Activated T-cell treated with anti-CD3 and anti-CD28 coated beads, Interleukin-2, amount 50 U/mL, for 48 hours (primary cell): ENCODE measurements at places on chromosomes 11 and 22.

DNA sequence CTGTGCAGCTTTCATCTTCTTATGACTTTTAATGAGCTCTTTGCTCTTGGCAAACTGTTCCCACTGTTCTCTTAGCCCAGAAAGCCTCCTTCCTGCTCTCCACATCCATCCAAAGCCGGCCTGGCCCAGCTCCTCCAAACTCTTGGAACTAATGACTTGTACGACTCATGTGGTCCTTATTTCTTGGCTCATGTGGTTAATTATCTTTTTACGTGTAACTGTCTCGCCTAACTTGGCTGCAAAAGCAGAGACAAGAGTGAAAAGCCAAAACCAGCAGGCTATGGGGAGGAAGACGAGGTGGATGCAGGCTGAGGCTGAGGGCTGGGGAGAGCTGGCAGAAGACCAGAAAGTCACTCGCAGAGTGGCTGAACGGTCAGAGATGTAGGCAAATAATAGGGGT is 5.5 kb downstream of the CSNK2A3 start:
- DNase-seq = no peak

GRCh38 chr22:40502919-40503318 is 132.5 kb downstream of the SGSM3 start:
- DNase-seq = no peak

- DNase-seq = peak; percentile 74
Measured at GRCh38 chr11:60993615-60994014, 22.1 kb downstream of the CD6 start.

DNA sequence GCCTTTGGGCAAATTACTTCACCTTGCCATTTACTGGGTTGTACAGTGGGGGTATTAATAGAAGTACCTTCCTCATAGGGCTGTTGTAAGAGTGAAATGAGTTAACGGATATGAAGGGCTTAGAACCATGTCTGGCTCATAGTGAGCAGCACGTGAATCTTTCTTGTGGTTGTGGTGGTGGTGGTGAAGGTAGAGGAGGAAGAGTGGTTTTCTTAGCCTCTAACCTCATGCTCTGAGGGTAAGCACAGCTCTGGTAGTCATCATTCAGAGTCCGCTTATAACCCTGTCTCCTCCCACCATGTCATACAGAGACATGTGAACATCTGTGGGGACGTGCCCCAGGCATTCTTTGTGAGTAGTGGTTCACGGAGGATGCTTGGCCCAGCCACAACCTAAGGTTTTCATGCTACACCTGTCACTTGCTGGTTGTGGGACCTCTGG is 43.6 kb downstream of the TEAD1 start:
- DNase-seq = peak; percentile 46

- no peak for DNase-seq
Measured at GRCh38 chr11:14386895-14387480, 28.0 kb upstream of the RRAS2 start.

DNA sequence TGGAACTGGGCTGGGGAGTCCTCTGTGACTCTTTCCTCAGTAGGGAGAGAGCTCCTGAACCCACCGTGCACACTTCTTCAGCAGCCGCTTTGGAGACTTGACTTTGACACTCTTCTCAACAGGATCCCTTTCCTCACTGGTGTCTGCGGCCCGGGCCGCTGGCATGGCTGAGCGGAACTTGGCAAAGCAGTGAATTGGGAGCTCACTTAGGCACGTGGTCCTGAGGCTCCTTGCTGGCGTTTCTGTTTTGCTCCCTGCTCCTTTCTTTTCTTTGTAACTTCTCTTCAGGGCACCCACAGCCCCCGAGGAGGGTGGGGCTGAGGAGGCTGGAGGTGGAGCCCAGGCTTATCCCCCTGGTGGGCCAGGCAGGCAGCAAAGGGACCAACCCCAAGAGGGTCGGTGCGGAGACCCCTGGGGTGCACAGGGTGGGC is 8.4 kb upstream of the KCNQ1OT1 start:
- DNase-seq = no peak

DNA sequence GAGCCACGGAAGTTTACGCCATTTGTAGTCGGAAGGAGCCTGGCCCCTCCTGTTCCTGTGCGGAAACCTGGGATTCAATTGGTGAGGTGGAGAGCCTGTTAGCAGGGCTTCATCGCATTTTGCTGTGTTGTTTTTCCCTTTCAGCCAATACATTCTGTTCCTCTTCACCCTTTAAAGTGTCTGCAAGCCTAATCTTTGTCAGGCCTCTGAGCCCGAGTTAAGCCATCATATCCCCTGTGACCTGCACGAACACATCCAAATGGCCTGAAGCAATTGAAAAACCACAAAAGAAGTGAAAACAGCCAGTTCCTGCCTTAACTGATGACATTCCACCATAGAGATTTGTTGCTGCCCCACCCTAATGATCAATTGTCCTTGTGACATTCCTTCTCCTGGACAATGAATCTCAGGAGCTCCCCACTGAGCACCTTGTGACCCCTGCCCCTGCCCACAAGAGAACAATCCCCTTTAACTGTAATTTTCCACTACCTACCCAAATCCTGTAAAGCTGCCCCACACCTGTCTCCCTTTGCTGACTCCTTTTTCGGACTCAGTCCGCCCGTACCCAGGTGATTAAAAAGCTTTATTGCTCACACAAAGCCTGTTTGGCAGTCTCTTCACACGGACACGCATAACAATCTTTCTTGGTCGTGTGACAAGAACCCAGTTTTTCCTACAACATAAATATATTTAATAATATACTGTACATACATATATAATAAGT is 37.1 kb upstream of the MMP12 start:
- DNase-seq = no peak

DNA sequence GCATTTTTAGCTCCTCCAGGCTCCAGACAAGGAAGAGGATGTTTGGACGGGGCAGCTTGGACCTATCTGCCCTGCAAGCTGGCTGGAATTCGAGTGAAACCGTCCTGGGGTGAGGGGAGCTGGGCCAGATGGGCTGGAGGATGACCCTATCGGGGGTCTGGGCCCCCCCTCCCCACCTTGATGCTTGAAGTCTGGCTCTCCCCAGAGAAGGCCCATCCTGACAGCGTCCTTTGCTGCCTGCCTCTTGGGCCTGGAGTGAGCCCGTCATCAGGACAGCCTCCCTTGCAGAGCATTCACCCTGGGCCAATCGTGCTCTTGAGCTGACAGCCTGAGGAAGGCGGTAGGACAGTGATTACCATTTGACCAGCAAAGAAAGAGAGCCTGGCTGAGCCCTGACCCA is 5.3 kb upstream of the PDGFB start:
- no peak for DNase-seq

DNA sequence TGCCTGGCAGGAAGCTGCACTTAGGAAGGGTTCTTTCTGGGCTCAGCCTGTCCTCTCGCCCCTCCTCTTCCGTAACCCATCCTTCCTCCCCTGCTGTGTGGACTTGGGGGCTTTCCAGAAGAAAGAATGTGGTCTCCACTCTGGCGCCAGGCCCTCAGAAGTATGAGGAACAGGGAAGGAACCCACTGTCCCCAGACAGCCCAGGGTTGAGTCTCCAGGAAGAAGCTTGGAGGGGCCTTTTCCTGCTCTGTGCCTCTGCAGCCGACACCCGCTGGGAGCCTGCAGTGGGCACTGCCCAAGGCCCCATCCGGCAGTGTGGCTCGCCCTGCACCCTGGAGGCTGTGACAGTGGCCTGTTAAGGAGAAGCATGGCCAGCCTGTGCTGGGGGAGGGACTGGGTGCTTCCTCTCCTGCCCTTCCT is 112.6 kb downstream of the ST3GAL4 start:
- no peak for DNase-seq

DNA sequence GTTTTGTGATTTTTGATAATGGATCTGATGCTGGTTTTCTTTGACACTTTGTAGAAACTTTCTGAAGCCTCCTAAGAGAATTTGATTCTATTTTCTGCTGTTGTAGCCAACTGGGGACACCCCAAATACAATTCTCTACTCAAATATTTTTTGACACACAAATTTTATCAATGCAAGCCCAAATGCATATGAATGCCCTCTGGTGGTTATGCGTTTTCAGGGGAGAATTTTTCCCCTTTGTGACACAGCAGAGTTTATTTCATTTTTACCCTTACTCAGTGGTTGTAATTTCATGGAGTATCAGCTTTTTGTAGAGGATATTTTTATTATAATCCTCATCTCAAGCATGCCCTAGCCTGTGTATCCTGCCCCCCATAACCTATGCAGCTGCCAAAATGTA is 44.7 kb upstream of the MTMR2 start:
- no peak for DNase-seq

- DNase-seq = peak; percentile 69
Measured at GRCh38 chr22:25110846-25111578, 88.6 kb upstream of the CRYBB3 start.

GRCh38 chr11:10524471-10524870 is 16.5 kb downstream of the RNF141 start:
- no peak for DNase-seq

- DNase-seq = no peak
Measured at GRCh38 chr11:31757260-31757835, 53.8 kb downstream of the PAX6 start.

GRCh38 chr11:35804451-35805040 is 139.3 kb upstream of the LDLRAD3 start:
- no peak for DNase-seq

DNA sequence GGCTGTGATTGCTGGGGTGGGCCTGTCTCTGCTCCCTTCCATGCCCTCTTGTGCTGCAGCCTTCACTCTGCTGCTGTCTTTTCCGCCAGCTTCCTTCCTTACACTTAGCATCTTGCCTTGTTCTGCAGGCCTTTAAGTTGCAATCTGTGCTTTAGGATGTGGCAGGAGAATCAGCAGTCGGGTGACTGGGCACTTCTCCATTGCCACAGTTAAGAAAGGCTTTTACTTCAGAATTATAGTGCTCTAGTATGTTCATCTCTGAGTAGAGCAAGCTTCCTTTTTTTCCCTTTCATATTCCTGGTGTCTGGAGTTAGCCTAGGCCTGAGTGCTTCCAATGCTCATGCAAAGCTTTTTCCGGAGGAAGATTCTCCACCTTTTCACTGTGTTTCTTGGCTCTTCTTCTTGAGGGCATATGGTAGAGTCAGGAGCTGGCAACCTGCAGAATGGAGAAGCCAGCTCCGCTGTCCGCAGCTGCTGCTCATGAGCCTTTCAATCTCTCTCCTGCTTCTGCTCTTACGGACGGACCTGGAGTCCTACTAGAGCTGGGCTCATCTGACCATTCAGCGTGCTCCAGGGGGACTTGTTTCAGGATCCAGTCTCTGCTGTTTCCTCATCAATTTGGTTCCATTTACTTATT is 20.2 kb downstream of the PPP6R2 start:
- DNase-seq = no peak

GRCh38 chr11:34827228-34827627 is 89.0 kb downstream of the APIP start:
- DNase-seq = no peak

DNA sequence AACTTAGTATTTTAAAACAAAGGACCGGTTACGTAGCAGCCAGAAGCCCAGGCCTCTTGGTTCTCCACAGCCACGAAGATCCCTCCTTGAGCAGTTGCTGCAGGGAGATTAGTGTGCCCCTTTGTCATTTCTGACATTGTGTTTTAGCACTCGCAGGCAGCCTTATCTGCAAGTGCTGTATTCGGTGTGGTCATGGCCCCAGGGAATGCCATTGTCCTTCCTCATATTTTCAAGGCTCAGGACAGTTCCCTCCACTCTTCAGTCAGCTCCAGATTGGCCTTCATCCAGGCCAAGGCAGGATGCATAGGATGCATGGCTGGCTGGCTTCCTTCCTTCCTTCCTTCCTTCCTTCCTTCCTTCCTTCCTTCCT is 88.5 kb downstream of the ZBTB16 start:
- DNase-seq = no peak

GRCh38 chr11:64157631-64158394 is 8.1 kb downstream of the MACROD1 start:
- DNase-seq = no peak

- no peak for DNase-seq
Measured at GRCh38 chr11:60265373-60266214, 14.9 kb upstream of the MS4A4A start.

GRCh38 chr11:108069947-108070346 is 51.4 kb upstream of the ACAT1 start:
- DNase-seq = no peak

DNA sequence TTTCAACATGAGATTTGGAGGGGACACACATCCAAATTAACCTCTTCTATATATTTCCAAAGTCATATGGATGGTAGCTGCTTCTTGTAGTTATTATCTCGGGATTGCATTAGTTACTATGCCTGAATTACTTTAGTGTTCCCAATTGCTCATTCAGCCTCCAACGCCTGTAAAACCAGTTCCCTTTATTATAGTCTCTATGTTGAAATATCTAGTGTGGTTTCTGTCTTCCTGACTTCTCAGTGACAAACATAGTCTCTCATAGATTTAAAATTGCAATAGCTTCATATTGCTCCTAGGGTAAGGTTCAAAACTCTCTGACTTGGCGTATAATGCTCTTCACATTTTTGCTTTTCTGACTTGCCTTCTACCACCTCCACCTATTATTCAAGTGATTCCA is 366.4 kb downstream of the CASP12 start:
- no peak for DNase-seq

- no peak for DNase-seq
Measured at GRCh38 chr11:25790396-25790795, 541.5 kb upstream of the ANO3 start.

GRCh38 chr11:35344681-35345574 is 74.4 kb downstream of the SLC1A2 start:
- DNase-seq = no peak

- no peak for DNase-seq
Measured at GRCh38 chr11:61945191-61945590, 5.0 kb upstream of the BEST1 start.

DNA sequence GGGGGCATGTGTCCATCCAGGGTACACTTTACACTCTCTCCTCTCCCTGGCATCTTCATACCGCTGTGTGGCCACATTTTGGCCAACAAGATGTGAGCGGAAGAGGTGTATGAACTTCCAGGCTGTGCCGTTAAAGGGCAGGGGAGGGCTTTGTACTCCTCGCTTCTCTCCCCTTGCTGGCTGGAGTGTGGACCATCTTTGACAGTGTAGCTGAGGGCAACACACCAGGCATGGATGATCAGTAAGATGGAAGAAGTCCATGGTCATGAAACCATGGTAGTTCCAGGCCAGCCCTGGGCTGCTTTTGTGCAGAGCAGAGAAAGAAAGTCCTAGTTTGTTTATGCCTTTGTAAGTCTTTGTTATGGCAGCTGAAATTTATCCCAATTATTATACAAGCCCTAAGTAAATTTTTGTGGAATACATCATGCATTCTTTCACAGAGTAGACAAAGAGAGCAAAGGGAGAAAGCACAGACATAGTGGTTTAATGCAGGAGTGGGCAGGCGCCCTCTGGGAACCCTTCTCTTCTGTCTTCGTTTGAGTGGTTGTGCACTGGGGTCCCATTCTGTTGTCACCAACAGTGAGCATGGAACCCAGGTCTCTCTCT is 70.4 kb downstream of the FBXO7 start:
- DNase-seq = no peak

DNA sequence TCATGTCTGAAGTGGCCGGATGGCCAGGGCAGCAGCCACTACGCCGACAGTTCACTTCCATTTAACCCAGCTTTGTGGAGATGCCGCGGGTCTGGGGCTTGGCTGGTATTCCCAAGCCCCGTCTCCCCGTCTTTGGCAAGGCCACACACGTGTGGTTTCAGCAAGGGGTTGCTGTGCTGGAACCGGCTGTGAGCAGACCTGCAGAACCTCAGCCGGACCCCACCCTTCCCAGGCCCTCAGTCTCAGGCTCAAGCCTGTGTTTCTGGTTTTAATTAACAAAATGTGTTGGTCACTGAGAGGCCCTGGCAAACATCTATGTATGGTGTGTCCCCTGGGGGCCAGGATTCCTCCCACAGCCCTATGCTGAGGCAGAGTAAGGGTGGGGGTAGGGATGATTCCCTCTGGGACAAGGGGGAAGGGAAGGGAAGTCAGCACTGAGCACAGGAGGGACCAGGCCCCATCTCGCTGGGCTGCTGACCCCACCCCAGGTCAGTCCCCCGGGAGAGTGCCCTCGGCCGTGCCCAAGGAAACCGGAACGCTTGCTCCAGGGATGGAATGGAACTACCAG is 9.3 kb downstream of the OSBPL5 start:
- DNase-seq = no peak
